Skeletal muscle cell (primary cell): ENCODE measurements at places on chromosomes 11 and 22.

- no peak for DNase-seq
Observed at GRCh38 chr11:28488336-28488735, 380.1 kb downstream of the METTL15 start.

DNA sequence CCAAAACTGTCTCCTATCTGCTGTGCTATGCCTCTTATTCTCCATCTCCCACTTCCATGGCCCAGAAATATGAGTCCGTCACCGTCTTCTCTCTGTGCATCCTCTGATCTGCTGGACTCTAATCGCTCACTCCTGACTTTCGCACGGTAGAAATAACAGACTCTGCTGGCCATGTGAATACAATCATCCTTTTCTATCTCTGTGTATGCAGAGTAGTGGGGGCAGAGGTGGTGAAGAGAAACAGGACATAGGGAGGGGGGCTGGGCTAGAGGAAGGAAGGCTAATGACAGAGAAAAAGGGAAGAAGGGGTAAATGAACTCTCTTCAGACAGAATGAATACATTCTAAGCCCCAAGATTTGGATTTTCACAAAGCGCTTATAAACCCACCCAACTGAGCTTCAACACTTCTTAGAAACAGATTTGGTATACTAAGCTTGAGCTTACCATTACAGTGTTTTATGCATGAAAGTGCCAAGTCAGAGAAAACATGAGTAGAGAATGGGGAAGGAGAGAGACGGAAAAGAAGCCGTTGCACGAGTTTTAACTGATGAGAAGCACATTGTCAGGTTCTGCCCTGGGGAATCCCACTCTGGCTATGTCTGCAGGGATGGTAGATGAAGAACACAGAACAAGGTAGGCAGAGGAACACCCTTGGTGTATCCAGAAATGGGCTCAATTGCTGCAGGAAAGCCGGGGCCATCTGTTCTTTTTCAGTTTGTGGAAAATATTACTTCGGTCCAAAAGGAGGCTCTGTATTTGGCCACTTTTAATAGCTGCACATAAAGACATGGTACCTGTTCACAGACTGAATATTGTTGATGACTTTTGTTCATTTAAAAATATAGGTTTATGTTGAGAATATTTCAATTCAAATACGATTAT is 324.7 kb downstream of the ETS1 start:
- no peak for DNase-seq

DNA sequence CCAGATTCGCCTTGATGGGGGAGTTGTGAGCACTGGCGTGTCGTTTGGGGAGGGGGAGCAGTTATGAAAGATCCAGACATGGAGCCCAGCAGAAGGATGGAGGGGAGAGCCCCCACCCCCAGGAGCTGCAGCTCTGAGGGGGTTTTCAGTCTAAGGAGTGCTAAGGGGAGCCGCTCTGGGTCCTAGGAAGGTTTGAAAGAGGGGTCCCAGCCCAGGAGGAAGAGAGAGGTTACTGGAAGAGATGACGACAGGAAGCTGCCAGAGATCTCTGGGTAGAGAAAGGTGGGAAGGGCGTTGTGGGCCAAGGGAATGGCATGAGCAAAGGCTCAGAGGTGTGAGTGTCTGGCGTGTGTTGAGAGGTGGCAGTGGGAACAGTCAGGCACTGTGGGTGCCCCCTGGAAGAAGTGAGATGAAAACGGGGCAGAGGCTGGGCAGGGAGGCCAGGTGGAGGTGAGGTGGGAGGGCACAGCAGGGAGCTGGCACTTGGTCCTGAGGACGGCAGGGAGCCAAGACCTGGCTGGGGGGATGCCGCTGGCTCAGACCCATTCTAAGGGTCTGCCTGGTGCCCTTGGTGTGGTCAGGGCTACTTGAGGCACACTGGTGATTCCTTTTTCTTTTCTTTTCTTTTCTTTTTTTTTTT is 1.8 kb downstream of the MGAT3 start:
- no peak for DNase-seq

DNA sequence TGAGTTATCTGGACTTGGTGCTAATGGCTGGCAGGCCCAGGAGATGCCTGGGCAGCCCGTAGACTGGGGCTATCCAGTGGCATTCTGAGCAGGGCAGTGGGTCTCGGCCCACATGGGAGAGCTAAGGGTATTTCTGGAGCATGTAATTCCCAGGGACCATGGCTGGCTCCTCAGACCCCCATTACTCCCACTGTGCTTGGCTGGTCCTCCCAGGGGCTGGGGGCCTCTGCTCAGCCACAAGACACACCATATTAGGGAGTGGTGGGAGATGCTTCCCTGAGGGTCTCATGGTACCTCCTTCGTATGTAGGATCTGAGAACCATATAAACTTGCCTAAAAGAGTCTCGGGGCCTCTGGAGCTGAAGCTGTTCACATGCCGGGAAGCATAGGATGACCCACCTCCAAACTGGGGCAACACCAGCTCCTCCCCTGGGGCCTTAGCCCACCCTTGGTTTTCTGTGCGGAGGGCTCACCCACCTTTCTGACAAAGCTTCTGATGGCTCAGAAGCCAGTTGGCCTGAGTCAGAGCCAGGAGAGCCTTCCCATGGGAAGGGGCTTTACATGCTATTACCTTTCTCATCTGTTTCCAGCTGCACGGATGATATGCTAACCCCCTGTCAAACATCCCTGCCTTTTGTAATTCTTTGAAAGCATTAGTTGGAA is 9.5 kb upstream of the FTH1 start:
- no peak for DNase-seq

DNA sequence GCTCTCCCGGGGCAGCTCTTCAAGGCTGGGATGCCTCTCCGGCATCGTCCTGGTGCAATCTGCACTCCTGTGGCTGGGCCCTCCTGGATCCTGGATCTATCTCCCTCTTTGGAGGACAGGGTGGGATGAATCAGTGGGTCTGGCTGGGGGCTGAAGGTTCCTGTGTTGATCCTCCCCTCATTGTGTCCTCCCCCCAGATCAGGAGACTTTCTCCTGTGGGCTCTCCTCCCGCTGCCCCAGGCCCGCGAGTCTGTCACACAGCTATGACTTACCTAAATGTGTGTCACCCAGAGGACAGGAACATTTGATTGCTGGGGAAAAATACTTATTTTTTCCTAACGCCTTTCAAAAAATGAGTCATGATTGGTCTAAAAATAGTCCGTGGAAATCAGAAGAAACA is 106.8 kb upstream of the NECTIN1 start:
- no peak for DNase-seq

DNA sequence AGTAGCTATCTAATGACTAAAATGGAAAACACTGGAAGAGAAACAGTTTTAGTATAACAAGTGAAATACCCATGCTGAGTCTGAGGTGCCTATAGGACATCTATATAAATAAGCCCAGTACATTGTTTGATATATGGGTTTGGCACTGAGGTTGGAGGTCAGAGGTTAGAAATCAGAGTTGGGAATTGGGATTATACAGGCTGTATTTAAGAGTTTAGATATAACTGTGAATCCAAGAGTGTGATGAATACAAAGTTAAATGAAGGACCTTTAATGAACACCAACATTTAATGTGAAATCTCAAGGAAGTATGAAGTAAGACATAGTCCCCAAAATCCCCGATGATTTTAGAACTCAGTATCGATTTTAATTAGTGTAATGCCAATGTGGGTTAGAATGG is 3.1 kb upstream of the HBD start:
- DNase-seq = no peak

GRCh38 chr11:114281388-114281956 is 14.7 kb upstream of the NNMT start:
- DNase-seq = no peak

GRCh38 chr11:206526-207207 is 532 bp downstream of the BET1L start:
- no peak for DNase-seq

GRCh38 chr11:35590412-35590811 is 27.8 kb upstream of the FJX1 start:
- no peak for DNase-seq

DNA sequence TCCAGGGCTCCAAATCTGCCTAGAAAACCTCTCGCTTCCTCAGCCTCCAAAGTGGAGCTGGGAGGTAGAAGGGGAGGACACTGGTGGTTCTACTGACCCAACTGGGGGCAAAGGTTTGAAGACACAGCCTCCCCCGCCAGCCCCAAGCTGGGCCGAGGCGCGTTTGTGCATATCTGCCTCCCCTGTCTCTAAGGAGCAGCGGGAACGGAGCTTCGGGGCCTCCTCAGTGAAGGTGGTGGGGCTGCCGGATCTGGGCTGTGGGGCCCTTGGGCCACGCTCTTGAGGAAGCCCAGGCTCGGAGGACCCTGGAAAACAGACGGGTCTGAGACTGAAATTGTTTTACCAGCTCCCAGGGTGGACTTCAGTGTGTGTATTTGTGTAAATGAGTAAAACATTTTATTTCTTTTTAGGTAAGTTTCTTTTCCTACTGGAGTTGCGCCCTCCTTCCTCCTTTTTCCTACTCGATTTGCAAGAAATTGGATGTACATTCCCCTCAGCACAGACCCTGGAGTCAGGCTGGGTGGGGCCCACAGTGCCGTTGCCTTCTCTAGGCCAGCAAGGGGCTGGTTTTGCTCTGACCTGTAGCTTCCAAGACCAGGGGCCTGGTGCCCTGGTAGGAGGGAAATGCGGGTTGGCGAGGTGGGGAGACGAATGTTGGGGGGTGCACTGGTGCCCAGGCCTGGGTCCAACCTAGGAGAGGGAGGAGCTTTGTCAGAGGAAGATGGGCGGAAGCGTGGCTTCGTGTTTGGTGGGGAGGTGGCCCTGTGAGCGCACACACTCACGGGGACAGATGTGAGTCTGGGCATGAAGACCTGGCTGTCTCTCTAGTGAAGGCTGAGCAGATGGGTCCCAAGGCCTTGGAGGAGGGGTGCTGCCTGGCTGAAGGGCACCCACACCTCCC is 50.6 kb downstream of the ST14 start:
- DNase-seq = no peak

GRCh38 chr11:70536051-70536877 is 137.9 kb downstream of the CTTN start:
- no peak for DNase-seq

DNA sequence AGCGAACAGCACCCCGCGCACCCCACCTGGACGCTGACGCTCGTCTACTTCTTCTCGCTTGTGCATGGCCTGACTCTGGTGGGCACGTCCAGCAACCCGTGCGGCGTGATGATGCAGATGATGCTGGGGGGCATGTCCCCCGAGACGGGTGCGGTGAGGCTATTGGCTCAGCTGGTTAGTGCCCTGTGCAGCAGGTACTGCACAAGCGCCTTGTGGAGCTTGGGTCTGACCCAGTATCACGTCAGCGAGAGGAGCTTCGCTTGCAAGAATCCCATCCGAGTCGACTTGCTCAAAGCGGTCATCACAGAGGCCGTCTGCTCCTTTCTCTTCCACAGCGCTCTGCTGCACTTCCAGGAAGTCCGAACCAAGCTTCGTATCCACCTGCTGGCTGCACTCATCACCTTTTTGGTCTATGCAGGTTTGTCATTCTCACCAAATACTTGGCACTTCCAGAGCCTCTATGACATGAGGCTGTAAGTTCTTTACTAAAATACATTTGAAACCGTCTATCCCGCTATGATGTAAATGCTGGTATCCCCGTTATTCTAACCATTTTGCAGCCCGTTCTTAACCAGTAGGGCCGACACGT is 535 bp downstream of the AQP11 start:
- peak; percentile 20 for DNase-seq

DNA sequence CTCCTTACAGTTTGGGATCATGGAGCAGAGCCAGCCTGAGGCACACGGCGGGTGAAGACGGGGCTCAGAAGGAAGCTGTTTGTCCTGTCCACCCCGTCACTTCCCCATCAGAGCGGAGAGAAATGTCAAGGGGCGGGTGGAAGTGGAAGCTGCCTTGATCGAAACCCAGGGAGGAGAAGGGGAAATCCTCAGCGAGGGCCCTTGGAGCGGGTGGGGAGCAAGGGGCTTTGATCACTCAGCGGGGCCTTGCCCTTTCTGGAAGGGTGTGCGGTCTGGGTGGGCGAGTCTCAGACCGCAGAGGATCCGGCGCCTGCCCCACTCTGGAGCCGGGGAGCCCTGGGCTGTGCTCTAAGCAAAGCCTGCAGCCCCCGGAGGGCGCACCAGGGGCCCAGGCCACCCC is 320.4 kb downstream of the NTM start:
- DNase-seq = no peak

GRCh38 chr11:70547386-70547785 is 149.1 kb downstream of the CTTN start:
- no peak for DNase-seq

- DNase-seq = peak; percentile 54
Observed at GRCh38 chr11:132125988-132126871, 755.8 kb downstream of the NTM start.

- DNase-seq = peak; percentile 1
Observed at GRCh38 chr11:90134478-90135003, at the start of gene NAALAD2. TSS of gene NAALAD2 (plus strand) at chr11:90134663. CDS start at chr11:90134759, 96 bp downstream.

DNA sequence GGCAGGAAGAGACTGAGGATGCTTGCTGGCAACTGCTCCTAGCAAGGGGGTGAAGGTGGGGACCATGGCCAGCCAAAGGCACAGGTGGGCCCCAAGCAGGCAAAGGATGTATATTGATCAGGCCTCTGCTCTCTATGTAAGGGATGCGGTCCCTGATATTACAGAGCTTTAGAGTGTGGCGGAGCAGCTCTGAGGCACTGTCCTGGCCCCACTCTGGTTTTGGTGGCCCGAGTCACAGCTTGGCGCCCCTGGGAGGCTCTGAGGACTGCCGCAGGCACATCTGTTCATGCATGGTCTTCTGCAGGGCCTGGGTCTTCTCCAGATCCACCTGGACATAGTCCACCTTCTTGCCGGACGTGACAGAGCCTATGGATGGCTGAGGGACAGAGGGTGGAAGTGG is 45.5 kb downstream of the GAB4 start:
- DNase-seq = no peak

- peak; percentile 22 for DNase-seq
Observed at GRCh38 chr11:76329084-76329648, 51.8 kb downstream of the THAP12 start.

- DNase-seq = no peak
Observed at GRCh38 chr22:22031183-22031945, 48.8 kb upstream of the TOP3B start.

DNA sequence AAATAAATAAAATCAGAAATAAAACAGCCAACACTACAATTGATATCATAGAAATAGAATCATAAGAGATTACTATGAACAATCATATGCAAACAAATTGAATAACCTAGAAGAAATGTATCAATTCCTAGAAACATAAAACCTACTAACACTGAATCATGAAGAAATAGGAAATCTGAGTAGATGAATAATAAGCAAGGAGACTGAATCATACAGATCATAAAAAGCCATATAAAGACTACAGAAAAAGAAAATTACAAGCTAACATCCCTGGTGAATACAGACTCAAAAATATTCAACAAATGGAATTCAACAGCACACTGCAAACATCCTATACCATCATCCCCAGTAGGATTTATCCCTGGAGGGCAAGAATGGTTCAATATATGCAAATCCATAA is 135.6 kb downstream of the SBF2 start:
- no peak for DNase-seq

DNA sequence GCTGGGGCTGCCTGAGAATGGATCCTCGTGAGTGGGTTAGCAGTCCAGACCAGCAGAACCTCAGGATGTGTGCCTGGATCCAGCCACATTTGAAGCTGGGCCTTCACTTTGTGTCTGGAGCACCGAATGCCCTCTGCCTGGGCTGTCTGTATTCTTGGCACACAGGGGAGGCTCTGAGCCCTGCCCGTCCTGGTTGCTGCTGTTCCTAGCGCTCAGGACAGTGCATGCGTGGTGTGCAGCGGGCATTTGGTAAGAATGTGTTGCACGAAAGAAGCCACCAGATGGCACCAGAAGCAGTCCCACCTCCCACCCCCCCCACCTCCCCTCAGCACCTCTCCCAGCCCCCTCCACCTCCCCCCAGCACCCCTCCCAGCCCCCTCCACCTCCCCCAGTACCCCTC is 4.1 kb upstream of the MAPK11 start:
- DNase-seq = no peak
